ENCODE measurements at places on chromosomes 4 and X.

DNA sequence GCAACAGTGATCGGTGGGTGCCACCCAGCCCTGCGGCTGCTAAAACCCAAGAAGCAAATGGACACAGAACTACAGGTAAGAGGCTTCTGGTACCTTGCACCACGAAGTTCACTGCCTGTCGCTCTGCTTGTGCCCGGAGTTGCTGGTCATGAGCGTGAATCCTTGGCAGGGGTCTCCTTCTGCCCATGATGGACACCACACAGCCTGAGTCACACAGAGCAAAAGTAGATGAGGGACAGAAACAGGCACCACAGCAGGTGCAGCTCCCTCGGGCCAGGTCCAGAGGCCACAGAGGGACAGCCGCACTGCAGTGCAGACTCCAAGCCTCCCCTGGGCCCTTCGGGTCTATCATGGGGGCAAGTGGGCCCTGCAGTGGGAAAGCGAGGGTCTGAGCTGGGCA lies 22.4 kb downstream of the NAT8L start:
- DNase-seq = no peak

DNA sequence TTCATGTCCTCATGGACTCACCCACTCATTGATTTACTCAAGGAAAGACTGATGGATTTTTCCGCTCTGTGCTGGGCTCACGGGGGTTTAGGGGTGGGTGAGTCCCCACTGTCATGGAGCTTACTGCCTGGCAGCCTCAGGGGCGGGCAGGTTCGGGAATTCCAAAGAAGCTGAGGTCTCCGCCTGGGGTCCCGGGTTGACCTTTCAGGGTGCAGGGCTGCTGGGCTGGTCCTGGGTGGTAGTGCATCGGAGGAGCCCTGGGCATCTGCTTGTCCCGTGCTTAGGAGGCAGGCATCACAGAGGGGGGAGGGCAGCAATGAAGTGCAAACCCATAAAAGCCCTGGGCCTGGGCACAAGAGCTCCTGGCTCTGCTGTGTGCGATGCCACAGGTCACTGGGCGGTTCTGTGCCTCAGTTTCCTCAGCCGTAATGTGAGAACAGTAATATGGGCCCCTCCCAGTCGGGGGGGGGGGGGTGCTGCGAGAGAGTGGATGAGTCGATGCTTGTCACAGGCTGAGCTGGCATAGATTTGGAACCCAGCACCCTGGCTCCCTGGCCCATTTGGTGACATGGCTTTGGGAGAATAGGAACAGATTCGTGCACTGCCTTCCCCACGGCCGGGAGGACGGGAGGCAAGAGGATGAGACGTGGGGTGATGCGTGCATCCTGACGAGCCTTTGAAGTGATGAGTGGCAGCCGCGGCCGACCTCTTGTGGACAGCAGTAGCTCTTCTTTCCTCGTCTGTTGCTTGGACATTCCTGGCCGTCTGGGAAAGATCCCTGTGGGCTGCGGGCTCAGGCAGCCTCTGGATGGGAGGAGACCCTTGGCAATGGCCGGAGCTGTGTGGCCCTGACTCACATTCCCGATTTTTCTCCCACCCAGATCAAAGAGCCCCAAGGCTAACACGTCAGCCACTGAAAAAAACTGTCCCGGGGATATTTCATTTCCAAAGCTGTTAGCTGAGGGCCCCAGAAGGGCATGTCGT lies 42.0 kb downstream of the PSAPL1 start:
- no peak for DNase-seq

GRCh38 chr4:94015956-94016355 lies 187.4 kb downstream of the ATOH1 start:
- no peak for DNase-seq

GRCh38 chr4:80302616-80303223 lies 32.8 kb upstream of the CFAP299 start:
- no peak for DNase-seq

DNA sequence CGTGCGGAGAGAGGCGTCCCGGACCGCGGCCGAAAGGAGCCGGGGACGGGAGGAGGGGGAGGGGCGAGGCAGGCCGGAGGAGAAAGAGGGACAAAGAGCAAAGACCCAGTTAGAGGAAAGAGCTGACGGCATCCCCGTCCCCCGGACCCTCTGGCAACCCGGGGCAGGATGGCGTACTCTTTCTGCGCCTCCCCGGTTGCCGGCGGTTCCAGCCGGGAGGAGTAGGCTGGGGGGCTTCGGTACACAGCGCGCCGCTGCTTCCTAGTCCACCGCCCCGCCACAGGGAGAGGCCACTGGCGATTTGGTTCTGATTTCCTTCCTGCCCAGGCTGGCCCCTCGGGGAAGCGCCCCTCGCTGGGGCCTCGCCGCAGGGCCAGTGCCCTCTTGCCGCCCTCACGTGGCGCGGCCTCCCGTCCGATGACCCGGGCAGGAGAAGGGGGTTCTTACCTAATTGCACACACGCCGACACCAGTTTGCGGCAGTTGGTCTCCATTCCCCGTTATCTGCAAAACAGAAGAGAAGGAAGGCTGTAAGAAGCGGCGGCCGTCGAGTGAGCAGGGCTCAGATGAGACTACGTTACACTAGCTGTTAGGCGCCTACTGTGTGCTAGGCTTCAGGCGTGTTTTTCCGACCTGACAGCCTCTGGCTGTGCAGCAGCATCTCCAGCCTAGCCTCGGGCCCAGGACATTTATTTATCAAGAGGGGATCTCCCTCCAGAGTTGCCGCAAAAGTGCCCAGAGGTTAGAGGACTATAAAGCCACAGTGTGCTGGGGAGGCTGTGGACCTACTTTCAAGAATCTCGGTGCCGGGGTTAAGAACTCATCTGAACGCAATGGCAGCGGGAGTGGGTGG lies 9.9 kb upstream of the PITX2 start:
- DNase-seq = no peak

DNA sequence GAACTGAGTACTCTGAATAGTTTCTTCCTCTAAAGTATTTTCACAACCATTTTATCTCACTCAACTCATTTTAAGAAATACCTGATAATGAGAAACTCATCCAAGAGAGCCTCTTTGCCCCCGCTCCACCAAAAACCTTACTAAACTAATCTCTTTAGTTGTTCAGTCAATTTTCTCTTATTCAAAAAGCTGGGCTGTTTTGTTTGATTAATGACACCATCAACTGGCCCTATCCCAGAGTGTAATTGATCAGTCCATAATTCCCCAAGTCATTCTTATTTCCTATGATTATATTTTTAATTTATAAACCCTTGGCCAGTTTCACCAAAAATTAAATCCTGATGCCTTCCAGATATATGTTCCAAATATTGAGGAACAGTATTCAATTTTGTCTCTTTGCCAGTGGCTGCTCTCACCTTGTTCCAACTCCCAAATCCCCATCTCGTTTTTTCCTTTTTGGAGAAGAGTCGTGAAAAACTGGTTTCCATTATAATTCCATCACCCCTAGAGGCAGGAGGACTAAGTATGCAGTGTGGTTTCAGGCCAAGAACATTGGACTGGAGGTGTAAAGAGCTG lies 10.4 kb downstream of the LIMCH1 start:
- DNase-seq = no peak

GRCh38 chr4:109803924-109804571 lies 2.2 kb upstream of the CFI start:
- peak; percentile 25 for DNase-seq

DNA sequence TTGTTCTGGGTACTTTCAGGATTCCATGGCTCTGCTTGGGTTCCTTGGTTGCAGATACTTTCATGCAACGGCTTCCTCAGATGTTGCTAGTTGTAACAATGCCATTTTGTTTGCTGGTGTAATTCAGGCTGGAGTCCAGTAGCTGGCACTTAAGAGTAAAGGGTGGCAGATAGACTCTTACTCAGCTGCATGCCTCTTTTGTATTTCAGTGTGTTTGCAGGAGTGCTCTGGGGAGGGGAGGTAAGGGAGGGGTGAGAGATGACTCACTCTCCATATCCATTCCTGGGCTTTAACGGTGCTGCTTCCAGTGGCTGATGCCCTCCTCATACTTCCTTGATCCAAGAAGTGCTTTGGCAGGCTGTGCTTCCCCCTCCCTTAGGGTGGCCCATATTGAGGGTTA lies 155.2 kb downstream of the ZNF330 start:
- DNase-seq = peak; percentile 58

DNA sequence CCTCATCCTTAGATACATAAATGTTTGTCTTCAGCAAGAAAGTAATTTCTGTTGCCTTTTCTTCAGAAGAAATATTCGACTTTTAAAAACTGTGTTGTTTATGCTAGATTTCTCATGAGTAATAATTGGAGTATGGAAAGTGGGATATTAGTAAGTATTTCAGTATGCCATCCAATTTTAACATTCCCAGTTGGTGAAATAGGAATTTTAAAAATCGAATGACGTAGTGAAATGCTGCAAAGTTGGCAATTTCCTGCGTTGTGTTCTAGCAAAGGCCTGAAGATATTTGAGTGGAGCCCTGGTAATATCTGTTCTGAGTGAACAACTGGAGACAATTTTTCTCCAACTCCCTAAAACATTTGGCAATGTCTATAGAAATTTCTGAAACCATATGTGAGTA lies 190.1 kb downstream of the ZNF330 start:
- peak; percentile 56 for DNase-seq

DNA sequence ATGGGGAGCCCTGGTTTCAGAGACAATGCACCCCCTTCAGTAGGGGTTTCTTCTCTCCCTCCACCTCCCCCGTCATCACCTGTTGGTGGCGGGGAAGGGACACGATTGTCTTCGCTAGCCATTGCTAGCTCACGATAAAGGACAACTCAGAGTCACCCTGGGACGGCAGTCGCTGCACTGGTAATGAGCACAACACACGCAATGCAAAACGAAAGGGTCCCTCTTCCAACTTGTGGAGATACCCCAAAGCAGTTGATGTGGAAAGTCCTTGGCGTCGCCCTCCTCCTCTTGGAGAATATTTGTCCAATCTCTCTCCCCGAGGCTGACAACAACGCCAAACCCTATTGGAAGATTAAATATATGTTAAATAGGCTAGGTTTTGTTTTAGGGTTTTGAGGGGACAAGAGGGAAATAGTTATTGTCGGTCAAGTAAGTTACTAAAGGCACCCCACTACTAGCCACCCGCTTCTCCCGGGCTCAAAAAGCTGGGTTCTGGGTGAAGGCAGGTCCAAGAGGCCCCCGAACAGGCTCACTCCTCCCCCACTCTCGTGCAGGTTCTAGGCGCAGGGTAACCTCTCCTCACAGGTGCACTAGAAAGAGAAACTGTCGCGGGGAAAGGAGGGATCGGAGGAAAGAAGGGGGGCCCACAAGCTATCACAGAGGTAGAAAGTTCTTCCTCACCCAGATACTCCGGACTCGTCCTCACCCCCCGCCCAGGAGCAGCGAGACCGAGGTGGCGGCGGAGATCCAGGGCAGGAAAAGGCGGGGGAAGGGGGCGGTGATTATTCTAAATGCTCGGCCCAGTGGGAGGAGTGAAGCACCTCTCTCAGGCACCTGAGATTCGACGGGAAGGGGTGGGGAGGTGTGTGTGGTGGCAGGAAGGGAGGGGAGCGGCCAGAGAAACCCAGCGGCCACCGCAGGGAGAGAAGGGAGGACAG lies at the start of gene LRBA:
Gene LRBA, minus strand, starts transcription at position 764 of the 938 bp plus-strand sequence. Its CDS starts 642 bp downstream, at position 122.
- no peak for DNase-seq

DNA sequence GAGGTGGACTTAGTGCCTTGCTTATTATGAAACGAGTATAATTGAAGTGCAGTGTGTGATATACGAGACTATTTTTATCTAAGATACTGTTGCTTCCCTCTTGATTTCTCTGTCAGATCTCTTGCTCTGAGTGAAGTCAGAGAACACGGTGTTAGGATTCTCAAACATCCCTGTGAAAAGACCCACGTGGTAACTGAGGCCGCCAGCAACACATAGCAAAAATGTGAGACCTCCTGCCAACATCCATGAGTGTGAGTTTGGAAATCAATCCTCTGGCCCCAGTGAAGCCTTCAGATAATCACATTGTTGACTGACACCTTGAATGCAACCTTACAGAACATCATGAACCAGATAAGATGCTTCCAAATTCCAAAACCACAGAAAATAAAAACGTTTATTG lies 954.4 kb downstream of the FAT4 start:
- no peak for DNase-seq

GRCh38 chrX:17584248-17584681 lies 153.0 kb upstream of the SCML1 start:
- DNase-seq = no peak

- peak; percentile 91 for DNase-seq
Measured at GRCh38 chr4:73917081-73917501, 47.9 kb downstream of the CXCL1 start.

GRCh38 chr4:153927451-153927850 lies 138.6 kb upstream of the SFRP2 start:
- DNase-seq = no peak

GRCh38 chr4:36758312-36759178 lies 477.1 kb downstream of the DTHD1 start:
- no peak for DNase-seq

DNA sequence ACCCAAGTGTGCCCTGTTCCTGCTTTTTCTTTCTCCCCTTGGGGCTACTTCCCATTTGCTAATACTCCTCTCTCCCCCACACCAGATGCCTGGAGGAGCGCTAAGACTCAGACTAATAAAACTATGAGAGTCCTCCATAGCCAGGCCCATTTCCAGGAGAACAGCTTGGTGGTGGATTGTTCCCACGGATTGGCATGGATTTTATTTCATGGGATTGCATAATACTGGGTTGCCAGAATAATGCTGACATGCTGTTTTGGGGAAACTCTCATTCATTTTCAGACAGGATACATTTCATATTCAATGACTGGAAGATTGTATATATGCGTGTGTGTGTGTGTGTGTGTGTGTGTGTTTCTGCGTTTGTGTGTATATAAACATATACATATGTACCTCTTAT lies 447.5 kb upstream of the PITX2 start:
- no peak for DNase-seq

GRCh38 chr4:171521726-171522125 lies 291.5 kb upstream of the GALNTL6 start:
- no peak for DNase-seq

DNA sequence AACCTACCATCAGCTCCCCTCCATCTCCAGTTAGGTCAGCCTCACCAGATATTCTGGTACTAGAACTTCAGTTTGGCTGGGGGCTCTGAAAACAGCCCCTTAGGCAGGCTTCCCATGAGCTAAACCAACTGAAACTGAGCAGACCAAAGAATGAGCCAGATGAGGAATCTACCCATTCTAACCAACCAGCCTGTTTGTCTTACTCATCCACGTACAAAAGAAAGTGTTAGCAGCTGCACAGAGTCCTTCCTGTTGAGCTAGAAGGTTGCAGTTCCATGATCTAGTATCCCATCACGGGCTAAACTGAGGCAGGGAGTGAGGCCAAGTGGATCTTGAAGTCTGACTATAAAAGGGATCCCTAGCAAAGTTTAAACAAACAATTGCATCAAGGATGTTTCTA lies 17.5 kb downstream of the MAGEA9B start:
- no peak for DNase-seq

GRCh38 chr4:113222471-113222870 lies 173.0 kb downstream of the ANK2 start:
- no peak for DNase-seq

GRCh38 chrX:2608638-2609430 lies 82.3 kb upstream of the CD99 start:
- DNase-seq = peak; percentile 57

DNA sequence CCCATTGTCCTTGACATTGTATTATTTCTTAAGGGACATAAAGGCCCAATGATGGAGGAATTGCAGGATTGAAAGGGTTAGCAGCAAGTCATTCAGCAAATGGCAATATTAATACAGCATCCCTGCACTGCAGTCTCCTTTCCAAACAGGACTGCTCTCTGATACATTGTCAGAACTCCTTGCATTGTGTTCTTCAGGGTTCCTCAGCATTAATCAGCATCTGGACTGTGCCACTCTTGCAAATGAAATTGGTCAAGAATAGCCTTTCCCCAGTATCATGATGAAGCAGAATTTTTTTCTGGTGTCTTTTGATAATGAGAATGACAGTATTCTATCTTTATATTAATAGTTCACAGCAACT lies 272.6 kb upstream of the HAND2 start:
- no peak for DNase-seq

GRCh38 chr4:148216866-148217814 lies 225.1 kb downstream of the NR3C2 start:
- no peak for DNase-seq
